Fibroblast of gingiva (primary cell): ENCODE measurements at places on chromosomes 3 and 15.

DNA sequence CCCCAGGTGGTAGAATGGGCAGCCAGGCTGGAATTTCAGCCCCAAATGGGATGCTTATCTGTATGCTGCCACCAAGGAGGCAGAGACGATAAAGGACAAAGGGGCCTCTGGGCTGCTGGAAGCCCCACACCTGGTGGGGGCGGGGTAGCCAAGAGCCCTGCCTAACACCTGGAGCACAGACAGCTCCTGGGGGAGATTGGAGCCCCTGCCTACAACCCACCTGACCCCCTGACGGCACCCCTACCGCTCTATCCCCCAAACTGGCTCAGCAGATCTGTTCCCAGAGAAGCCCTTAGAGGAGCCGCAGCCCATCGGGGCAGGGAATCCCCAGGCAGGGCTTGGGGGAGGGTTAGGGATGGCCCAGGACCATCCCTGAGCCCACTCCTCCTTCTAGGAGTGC, 15.8 kb upstream of the SEMA3F start:
- DNase-seq, result no peak

DNA sequence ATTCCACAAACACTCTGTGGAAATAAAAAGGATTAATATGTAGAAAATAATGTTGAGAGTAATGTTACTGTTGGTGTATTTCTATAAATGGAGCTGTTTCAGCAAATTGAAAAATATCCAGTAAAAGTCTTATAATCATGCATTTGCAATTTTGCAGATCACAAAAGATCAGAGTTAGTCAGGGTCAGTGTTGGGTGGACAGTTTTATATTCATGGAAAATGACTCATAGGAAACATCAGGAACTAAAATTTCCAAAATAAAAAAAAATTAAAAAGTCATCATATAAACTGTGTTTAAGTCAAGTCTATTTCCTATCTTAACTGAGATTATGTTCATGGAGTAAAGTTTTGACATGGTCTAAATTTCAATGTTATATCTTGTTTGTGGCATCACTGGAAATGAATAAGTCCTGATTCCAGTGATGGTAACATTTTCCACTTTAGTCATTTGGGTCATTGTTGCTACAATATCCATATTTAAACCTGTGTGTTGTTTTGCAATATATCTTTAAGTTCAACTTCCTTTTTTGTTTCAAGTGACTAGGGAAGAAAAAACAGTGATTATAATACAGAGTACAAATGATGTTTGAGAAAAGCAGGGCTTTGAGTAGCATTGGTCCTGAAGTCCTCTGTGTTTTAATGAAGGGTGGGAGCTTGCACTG, 37.8 kb downstream of the MITF start:
- peak; percentile 24 for DNase-seq

DNA sequence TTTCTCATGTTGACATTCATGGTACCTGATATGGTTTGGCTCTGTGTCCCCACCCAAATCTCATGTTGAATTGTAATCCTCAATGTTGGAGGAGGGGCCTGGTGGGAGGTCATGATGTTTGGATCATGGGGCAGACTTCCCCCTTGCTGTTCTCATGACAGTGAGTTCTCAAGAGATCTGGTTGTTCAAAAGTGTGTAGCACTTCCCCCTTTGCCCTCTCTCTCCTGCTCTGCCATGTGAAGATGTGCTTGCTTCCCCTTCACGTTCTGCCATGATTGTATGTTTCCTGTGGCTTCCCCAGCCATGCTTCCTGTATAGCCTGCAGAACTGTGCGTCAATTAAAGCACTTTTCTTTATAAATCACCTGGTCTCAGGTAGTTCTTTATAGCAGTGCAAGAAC, 3.3 kb upstream of the UBL7 start:
- DNase-seq, result no peak

- DNase-seq, result no peak
Measured at GRCh38 chr3:122232485-122232884, 49.0 kb downstream of the CASR start.
